ENCODE measurements at places on chromosomes 5 and 9.

GRCh38 chr5:82603033-82603987 is 325.2 kb upstream of the RPS23 start:
- no peak for DNase-seq

DNA sequence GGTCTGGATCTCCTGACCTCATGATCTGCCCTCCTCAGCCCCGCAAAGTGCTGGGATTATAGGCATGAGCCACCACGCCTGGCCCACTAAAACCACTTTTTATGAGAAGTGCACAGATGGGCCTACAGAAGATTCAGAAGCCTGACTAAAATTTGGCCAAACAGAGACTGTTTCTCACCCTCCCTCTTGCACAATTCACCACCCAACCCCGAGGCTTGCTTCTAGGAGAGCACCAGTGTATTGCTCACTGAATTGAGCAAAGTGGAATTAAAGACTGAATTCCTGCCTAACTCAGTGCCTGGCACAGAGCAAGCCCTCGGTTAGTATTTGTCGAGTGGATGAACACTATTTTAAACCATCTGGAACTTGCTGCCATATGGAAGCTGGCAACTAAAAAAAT is 3.4 kb upstream of the DCTN4 start:
- DNase-seq = no peak

DNA sequence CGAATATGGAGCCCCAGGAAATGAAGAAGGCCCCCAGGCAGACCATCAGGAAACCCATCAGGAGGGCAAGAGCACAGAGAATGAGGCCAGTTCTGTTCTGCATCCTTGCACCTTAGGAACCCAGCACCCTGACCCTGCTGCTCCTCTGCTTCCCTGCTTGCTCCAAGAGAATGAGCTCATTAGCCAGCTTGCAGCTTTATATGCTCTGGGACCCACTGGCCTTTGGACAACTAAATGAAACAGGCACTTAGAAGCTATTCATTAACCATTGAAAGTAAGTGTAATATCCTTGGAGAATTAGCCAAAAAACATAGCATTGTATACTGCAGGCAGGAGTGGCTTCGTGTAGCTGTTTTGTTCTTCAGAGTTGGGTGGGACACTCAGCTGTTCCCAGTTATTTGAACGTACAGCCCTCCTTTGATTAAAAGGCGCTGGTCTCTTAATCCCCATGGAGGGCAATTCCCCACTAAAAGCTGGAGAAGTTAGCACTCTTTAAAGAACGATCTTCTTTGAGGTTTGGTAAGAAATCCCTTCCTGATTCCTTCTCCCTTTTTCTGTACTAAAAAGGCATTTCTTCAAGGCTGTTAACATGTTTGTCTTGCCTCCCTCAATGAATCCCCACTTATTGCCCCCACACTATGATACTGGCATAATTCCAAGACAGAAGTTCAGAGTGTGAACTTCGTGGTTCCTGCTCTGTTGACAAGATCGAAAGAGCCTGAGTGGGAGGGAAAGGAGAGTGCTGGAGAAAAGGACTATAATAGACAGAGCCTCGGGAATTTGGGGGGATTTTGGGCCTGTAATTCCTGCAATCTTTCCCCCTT is at the start of gene TMEM252:
TSS of gene TMEM252 (minus strand) at position 172 of the 824 bp plus-strand sequence. CDS start at position 103, 69 bp downstream.
- no peak for DNase-seq

DNA sequence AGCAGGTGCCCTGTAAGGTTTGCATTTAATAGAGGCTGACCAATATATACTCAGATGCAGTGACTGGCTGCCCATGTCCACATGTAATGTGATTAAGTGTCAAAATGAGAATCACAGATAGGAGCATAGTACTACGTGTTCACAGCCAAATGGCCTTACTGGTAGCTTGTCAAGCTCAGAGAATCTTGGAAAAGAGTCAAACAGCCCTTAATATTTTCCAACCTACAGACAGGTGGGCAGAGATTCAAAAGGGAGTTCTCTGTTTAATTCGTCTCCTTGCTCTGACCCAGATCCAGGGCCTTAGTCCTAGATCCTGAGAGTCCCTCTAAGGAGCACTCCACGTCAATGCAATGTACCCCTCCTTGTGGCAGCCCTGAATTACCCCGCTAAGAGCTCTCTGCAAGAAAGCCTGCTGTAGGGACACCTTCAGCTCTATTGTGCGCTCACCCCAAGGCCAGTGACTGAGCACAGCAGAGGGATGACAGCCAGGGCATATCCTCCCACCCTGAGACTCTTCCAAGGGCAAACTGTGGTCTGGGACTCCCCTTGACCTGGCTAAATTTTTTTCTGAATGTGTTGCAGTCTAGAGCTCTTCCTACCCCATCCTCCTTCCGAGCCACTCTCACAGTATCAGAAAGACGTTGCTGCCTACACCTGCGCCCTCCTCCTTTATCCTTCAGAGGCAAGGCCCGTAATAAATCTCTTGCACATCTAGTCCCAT is 159.2 kb downstream of the SNCAIP start:
- DNase-seq = no peak

DNA sequence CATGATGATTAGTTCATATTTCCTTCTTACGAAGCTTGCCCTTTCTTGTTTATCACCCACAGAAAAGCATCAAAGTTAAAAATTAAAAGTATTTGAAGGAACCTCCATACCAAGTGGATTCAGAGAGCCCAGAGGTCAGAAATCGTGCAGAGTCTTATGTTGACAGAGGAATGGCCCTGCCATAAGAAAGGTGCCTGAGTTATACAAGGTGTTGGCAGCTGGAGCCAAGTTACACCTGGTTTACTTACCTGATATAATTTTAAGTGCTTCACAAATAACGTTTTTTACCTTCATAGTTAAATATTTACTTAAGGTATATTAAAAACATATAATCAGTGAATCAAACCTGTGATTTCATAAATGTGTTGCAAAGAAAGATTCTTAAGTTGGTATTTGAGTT is 42.3 kb upstream of the DHFR start:
- no peak for DNase-seq

DNA sequence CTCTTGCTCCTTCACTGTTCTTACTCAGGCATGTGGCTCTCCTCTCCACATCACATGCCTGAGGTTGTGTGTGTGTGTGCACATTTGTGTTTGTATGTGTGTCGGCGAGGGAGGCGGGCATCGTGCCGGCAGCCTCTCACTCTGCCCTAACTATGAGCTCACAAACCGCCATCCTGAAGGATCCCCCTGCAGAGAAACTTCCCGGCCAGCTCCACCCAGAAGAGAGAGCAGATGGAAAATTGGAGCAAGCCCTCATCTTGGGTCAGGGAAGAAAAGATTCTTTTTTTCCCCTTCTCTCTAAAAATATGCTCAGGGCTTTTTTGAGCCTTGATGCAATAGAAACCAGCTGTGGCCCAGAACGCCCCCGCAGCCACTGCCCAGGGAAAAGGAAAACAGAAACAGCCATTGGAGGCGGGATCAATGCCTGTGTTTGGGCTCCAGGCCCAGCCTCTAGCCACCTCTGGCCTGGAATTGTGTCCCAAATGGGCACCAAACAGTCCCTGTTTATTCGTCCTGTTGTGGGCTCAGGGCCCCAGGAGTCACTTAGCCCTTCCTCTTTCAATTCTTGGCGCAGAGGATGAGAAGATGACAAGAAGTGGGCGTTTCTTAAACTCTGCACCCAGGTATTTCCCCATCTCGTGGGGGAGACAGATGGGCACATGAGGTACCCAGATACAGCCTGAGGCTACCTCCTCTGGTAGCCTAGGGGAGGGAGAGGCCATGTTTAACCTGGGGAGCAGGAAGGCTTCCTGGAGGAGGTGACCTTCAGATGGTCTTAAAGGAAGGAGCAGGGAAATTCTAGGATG is 151.5 kb downstream of the RGS3 start:
- no peak for DNase-seq

GRCh38 chr5:133116601-133117000 is 64.8 kb downstream of the HSPA4 start:
- DNase-seq = no peak

DNA sequence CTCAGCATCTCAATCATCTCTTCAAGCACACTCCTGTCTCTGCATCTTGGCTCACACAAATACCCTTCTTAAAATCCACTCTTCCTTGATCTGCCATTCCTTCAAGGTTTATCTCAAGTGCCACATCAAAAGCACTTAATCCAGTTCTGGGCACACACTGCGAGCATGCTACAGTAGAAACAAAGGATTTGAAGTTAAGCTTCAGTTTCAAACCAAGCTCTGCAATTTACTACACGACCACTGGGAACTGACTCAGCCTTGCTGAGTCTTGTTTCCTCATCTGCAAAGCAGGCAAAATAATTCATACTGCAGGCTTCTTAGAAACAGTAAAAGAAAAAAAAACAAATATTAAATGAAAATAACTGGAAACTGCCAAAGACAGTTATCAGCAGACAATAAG is 50.5 kb upstream of the CTNNAL1 start:
- DNase-seq = no peak

- DNase-seq = no peak
Measured at GRCh38 chr9:119365291-119366027, 3.8 kb downstream of the BRINP1 start.

- no peak for DNase-seq
Measured at GRCh38 chr9:107263289-107263688, 19.8 kb upstream of the RAD23B start.

DNA sequence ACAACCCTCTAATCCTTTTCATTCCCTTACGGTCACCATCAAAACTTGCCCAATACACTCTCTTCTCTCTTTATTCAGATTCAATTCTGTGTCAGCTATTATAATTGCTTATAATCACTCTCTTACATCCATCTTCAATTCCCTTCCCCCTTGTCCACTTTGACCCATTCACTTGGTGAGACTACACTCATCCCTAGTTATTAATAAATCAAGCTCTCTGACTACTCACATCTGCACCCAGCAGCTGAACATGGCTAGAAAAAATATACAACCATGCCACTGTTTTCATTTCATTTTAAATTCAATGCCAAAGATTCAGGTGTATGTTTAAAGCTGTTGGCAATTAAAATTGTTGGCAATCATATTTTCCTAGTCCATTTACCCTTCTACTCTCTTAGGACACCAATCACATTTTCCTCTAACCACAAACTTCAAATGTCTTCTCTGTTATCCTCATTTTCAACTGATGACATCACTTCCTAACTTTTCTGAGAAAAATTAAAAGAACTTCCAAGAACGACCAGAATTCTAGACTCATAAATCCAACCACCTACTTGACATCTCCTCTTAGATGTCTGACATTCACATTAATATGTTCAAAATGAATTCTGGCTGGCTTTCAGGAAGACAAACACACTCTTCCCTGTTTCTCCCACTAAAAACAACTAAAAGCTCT is 5.5 kb downstream of the C5orf15 start:
- DNase-seq = no peak

DNA sequence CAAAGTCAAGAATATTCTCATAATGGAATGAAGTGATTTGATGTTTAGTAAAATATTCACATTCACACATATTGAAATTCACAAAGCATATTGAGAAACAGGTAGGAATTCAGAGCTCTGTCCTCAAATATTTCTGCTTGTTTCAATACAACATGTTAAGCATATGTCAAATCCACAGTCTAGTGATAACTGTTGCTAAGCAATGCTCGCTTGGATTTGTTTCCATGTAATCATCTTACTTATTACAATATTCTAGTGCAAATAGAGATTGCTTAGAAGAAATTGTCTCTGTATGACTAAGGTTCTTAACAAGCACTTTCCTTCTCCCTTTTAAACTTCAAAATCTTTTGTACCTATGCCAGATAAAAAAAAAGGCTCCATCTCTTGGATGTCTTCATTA is 995.7 kb downstream of the CDH18 start:
- DNase-seq = no peak

- DNase-seq = no peak
Measured at GRCh38 chr9:124723352-124723751, 47.8 kb downstream of the NR6A1 start.

- DNase-seq = no peak
Measured at GRCh38 chr9:101480386-101480785, 44.8 kb upstream of the ALDOB start.

GRCh38 chr9:120860083-120860482 is 16.9 kb downstream of the PHF19 start:
- DNase-seq = no peak

- DNase-seq = no peak
Measured at GRCh38 chr5:18761801-18762200, 1127.5 kb downstream of the TAF11L14 start.

- no peak for DNase-seq
Measured at GRCh38 chr9:89886281-89886700, 281.5 kb downstream of the GADD45G start.

- no peak for DNase-seq
Measured at GRCh38 chr5:113574417-113574816, 60.9 kb downstream of the YTHDC2 start.

DNA sequence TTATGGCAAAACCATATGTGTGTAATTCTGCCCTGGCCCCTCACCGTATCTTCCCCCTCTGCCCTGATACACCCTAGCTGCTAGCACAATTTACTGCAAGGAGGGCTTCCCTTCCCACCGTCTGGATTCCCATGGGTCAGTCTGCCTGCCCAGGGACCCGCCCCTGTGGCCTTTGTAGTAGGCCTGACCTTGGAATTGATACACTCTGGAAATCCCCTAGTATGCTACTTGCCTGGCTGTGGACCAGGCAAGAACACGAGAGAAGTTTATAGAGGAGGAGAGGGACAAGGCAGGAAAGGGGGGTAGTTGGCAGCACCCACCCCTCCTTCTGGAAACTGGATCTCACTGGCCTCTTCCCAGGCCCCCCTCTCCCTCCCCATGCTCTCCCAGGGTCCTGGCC is 115.8 kb upstream of the CCL21 start:
- no peak for DNase-seq

DNA sequence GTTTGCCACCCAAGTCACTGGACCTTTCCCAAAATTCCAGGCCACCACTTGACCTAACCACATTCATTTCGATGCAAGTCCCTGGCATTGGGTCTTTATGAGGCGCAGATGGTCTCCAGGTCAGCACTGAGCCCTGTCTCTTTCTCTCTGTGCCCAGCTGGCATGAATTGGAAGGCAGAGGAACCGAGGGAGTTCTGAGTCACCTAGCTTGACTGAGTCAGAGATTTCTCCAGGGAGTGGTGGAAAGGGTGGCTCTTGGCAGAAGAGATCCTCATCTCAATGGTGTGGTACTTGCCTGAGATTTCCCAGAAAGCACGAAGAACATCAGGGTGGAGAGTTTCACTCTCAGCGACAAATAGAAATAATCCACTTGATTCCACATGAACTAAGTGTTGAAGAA is 43.8 kb downstream of the WDR36 start:
- no peak for DNase-seq

DNA sequence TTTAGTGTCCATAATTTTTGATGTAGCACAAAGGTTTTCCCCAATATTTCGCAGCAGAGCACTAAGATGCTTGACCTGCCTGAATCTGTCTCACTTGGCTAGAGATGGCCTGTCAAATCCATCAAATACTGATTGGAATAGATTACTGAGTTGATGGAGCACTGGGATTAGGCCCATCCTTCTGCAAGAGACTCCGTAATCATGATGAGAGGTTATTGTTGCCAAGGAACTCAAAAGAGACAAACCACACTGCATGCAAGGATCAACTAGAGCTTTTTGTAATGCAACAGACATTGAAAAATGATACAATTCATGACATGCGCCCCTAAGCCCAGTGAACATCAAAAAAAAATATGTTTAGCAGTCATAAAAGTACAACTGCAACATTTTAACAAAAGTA is 585.3 kb upstream of the GRAMD2B start:
- no peak for DNase-seq

Measured in CD4-positive, alpha-beta T cell treated with Interleukin-12 subunit alpha and Interleukin-12 subunit beta, for 1 hour (primary cell).